GM12878 (cell line): ENCODE measurements at places on chromosomes 7 and 10. TPM values are rescaled to one million over a fixed set of nuclear protein-coding genes. Genes with fewer than 3 reads are reported as not detected.
A peak's percentile ranks its signal among the peaks of the same experiment; 100 is the strongest.

Gene C10orf71
- polyA plus RNA-seq = not detected in 2 replicates

Gene NANOS1
- polyA plus RNA-seq = 0.05 TPM in 1 of 2 replicates, not detected in the other

Gene STEAP1
- 3.1 and 4.1 TPM in 2 replicates for polyA plus RNA-seq

Gene TEX47
- polyA plus RNA-seq = not detected in 2 replicates

GRCh38 chr10:48464871-48465736, 139.8 kb downstream of the ARHGAP22 start:
- no peak overlapping the region for H3K27ac ChIP-seq
- no peak for DNase-seq
- H3K36me3 ChIP-seq = no peaks in the 10 kb centered on the region
- H3K4me1 ChIP-seq = no peaks in the 10 kb centered on the region

Gene IFIT1B
- 0.09 TPM in 1 of 2 replicates, not detected in the other for polyA plus RNA-seq

GRCh38 chr7:13062631-13063030, 375.2 kb downstream of the ARL4A start:
- H3K27me3 ChIP-seq = no peaks in the 10 kb centered on the region
- no peaks in the 10 kb centered on the region for H3K36me3 ChIP-seq
- no peak overlapping the region for H3K4me3 ChIP-seq
- no peak for DNase-seq
- H3K4me1 ChIP-seq = no peaks in the 10 kb centered on the region
- no peak overlapping the region for H3K27ac ChIP-seq

Gene GAD2
- polyA plus RNA-seq = not detected in 2 replicates

- no peak for DNase-seq
- peaks cover 4% of the 10 kb centered on the region; the same call in 1 of the 2 replicates for H3K36me3 ChIP-seq
- H3K27ac ChIP-seq = no peak overlapping the region
- H3K4me3 ChIP-seq = no peak overlapping the region
These were observed 22.3 kb downstream of the MDFIC start for GRCh38 chr7:114943953-114944744.

DNA sequence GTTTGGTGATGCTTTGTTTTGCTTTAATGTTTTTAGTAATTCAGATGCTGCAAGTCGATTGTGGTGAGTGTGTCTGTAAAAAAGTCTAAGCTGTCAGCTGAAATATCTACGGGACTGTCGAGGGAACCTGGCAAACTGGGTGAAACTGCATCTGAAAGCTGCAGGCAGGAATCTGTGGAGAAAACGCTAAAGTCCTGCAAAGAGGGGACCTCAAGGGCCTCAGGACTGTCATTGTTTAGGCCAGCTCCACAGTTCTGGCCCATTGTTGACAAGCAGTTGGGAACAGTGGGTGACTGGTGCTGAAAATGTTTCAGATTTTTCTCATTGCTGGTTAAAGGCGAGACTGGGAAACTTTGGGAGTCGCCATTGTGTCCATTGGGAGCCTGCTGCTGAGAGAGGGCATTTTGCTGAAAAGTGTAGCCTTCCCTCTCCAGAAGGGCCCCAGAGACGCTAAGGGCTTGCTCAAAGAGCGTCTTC, 1.8 kb downstream of the HOXA2 start:
- peaks cover 4% of the 10 kb centered on the region for H3K27me3 ChIP-seq
- no peak overlapping the region for H3K4me3 ChIP-seq
- no peaks in the 10 kb centered on the region for H3K36me3 ChIP-seq
- H3K27ac ChIP-seq = no peak overlapping the region
- DNase-seq = no peak

DNA sequence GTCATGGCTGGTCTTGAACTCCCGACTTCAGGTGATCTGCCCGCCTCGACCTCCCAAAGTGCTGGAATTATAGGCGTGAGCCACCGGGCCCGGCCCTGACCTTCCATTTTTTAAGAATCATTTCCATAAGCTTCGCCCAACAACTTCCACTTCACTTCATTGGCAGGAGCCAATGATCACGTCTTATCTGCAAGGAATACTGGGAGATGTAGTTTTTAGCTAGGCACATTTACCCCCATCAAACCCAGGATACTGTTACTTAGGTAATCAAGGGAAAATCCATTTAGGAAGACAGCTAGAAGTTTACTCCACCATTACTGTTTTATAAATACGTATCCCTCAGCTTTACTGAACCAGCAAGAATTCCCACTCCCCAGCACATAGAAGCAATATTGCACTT, 3.4 kb upstream of the CDK13 start:
- no peaks in the 10 kb centered on the region for H3K27me3 ChIP-seq
- H3K4me1 ChIP-seq = peaks cover 9% of the 10 kb centered on the region; the same call in 1 of the 2 replicates
- no peak overlapping the region for H3K27ac ChIP-seq
- no peak overlapping the region for H3K4me3 ChIP-seq
- no peak for DNase-seq
- H3K36me3 ChIP-seq = no peaks in the 10 kb centered on the region

Gene OR2A12
- polyA plus RNA-seq = not detected in 2 replicates

Gene KLHL7
- polyA plus RNA-seq = 34.2 and 34.5 TPM in 2 replicates

DNA sequence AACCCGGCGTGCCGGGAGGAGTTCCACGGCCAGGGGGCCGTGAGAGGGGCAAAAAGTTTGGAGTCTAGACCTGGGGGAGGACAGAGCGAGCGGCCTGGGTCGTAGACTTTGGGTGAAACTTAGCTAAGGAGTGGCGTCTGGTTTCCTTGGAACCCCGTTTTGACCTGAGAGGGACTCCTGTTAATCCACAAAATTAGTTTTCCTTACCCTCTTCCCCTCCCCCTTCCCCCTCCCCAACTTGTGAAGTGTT, 574 bp downstream of the MARCHF5 start:
- H3K27ac ChIP-seq = peak overlapping the region; percentile 72
- no peaks in the 10 kb centered on the region for H3K36me3 ChIP-seq
- H3K27me3 ChIP-seq = no peaks in the 10 kb centered on the region
- DNase-seq = no peak
- H3K4me1 ChIP-seq = peaks cover 8% of the 10 kb centered on the region

- no peaks in the 10 kb centered on the region for H3K27me3 ChIP-seq
- no peaks in the 10 kb centered on the region for H3K36me3 ChIP-seq
- H3K4me1 ChIP-seq = peaks cover 18% of the 10 kb centered on the region
- H3K4me3 ChIP-seq = no peak overlapping the region
- no peak for DNase-seq
These were observed 8.2 kb upstream of the BLVRA start for GRCh38 chr7:43750016-43750887.

GRCh38 chr7:148374396-148375259, 215.9 kb upstream of the C7orf33 start:
- no peaks in the 10 kb centered on the region for H3K27me3 ChIP-seq
- H3K36me3 ChIP-seq = no peaks in the 10 kb centered on the region
- H3K4me1 ChIP-seq = no peaks in the 10 kb centered on the region
- no peak overlapping the region for H3K4me3 ChIP-seq
- H3K27ac ChIP-seq = no peak overlapping the region

- H3K4me3 ChIP-seq = no peak overlapping the region
- no peaks in the 10 kb centered on the region for H3K36me3 ChIP-seq
- H3K27me3 ChIP-seq = no peaks in the 10 kb centered on the region; the same call in 1 of the 2 replicates
These were observed 249.1 kb upstream of the PITRM1 start for GRCh38 chr10:3421537-3422257.

DNA sequence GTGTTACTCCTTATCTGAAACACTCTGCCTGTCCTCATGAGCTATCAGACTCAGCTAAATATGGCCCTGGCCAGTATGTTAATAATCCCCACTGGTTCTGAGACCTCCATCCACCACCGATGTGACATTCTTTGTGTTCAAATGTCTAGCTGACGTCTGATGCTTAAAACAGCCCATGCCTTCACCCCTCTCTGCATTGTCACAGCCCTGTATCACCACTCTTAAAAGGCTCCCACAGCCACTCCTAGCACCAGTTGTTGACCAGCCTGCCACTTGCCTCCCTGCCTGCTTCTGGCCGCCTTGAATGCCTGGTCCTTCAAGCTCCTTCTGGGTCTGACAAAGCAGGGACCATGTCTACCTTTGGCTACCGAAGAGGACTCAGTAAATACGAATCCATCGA, at the start of gene LMOD2:
Gene LMOD2 (plus strand): TSS at position 253 of the 400 bp plus-strand sequence. CDS start 98 bp downstream, at position 351.
- no peak within 1 kb of the TSS for H3K4me3 ChIP-seq
- H3K27ac ChIP-seq = no peak within 1 kb of the TSS
- no peaks in the 10 kb centered on the region for H3K27me3 ChIP-seq
- no peaks in the 10 kb centered on the region for H3K4me1 ChIP-seq

GRCh38 chr7:42476255-42476654, 239.2 kb upstream of the GLI3 start:
- H3K27me3 ChIP-seq = no peaks in the 10 kb centered on the region
- H3K4me3 ChIP-seq = no peak overlapping the region
- no peaks in the 10 kb centered on the region for H3K4me1 ChIP-seq
- no peaks in the 10 kb centered on the region for H3K36me3 ChIP-seq
- DNase-seq = no peak

Gene CH25H
- not detected in 2 replicates for polyA plus RNA-seq

- H3K27ac ChIP-seq = no peak overlapping the region
- H3K4me3 ChIP-seq = no peak overlapping the region
- no peaks in the 10 kb centered on the region for H3K27me3 ChIP-seq
- DNase-seq = no peak
- H3K36me3 ChIP-seq = no peaks in the 10 kb centered on the region
These were observed 199.8 kb downstream of the JCAD start for GRCh38 chr10:29859521-29860130.
